Activated naive CD8-positive, alpha-beta T cell treated with anti-CD3 and anti-CD28 coated beads for 36 hours (primary cell): ENCODE measurements at places on chromosomes 12 and 14. TPM values are rescaled to one million over a fixed set of nuclear protein-coding genes. Genes with fewer than 3 reads are reported as not detected.
A peak's percentile ranks its signal among the peaks of the same experiment; 100 is the strongest.

DNA sequence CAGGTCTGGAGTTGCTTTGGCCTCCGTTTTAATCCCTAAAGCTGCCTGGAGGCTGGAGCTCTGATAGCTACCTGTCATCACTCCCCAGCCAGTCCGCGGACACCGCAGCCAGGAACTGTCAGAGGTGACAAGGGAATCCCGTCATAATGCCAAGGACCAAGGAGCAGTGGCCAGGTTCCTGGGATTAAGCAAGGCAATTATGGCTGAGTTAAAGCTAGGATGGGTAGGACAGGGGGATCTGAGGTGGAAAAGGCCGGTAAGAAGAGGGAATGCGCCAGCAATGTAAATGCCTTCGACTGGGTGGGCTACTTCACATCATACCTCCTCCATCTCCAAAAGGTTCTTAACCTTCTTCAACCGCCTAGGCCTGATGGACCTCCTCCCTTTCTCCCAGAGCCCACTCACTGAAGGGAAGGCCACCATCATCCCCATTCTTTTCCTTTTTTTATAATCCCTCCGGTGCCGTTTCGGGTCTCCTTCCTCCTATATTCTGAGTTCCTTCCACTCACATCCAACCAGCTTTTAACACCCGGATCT, 1.9 kb downstream of the PPP1R3E start:
- peak; percentile 26 for DNase-seq

DDX24 gene
- 332 TPM for total RNA-seq

- DNase-seq: no peak
These were observed 215.8 kb downstream of the PHLDA1 start for GRCh38 chr12:75815756-75816155.

- DNase-seq: no peak
These were observed 1.4 kb downstream of the SYT10 start for GRCh38 chr12:33438025-33438772.

DNA sequence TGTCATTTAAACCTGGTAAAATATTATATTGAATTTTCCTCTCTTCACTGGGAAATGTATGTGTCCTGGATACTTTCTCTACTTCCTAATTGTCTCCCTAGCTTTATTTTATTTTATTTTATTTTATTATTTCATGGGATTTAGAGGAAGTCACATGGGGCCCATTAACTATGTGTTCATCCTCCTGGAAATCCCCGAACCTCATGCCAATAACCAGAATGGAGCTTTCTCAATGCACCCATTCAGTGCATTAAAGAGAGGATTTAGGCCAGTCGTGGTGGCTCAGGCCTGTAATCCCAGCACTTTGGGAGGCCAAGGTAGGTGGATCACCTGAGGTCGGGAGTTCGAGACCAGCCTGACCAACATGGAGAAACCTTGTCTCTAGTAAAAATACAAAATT, 1.3 kb upstream of the RPGRIP1 start:
- DNase-seq: no peak

DNA sequence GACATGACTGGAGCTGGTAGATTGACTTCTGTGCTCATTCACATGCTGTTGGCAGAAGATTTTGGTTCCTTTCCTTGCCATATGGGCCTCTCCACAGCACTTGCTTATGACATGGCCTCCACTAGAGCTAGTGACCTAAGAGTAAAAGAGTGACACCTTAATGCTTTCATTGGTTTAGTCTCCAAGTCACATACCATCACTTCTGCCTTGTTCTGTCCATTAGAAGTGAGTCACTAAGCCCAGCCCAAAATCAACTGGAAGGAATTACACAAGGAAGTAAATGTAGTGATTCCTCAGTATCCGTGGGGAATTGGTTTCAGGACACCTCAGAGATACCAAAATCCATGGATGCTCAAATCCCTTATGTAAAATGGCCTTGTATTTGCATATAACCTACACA, 81.3 kb downstream of the PPHLN1 start:
- DNase-seq: no peak

GRCh38 chr12:4011597-4011996, 138.4 kb upstream of the PARP11 start:
- DNase-seq: no peak
